ENCODE measurements at places on chromosomes 2 and 18.

- no peak for DNase-seq
Measured at GRCh38 chr18:78704971-78705461, 274.6 kb upstream of the SALL3 start.

GRCh38 chr18:54714851-54715250 is 113.4 kb upstream of the RAB27B start:
- no peak for DNase-seq

- DNase-seq, result no peak
Measured at GRCh38 chr2:15946983-15947382, 6.6 kb downstream of the MYCN start.

DNA sequence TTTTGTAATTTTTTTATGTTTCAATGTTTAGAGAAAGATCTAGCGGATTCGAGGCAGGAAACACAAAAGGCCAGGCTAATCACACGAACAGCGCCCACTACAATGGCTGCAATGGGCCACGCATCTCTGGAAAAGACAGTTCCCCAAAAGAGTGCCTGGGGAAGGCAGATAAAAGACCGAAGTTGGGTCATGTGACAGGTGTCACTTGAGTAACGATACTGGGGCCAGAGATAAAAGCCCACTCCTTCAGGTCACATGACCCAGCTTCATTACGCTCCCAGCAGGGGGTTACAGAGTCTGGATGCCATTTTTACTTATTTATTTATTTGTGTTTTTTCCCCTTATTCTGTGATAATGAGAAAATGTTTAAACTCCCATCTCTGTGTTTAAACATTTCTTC is 95.4 kb downstream of the CDK15 start:
- no peak for DNase-seq

- no peak for DNase-seq
Measured at GRCh38 chr2:167748536-167748935, 498.9 kb downstream of the STK39 start.

DNA sequence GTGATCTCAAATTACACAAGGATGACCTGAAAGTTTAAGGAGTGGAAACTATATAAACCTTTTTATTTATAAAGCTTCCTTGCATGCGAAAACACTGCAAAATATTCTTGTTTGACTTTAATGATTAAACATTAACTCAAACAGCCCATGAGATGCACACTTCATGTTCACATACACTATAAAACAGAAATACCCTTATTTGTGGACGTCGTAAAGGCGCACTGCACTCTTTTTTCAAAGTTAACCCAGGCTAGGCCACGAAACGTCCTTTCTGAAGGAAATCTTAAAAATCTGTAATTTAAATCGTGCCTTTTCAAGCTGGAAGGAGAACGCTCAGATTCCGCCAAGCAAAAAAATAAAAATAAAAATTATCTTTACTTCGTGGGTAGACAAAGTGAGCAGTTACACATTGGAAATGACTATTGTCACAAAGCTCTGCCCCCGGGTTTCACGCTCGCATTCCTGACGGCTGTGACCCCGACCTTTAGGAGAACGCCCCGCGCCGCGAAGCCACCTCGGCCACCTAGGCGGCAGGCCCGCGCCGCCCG is 728 bp downstream of the FAM168B start:
- peak; percentile 42 for DNase-seq

DNA sequence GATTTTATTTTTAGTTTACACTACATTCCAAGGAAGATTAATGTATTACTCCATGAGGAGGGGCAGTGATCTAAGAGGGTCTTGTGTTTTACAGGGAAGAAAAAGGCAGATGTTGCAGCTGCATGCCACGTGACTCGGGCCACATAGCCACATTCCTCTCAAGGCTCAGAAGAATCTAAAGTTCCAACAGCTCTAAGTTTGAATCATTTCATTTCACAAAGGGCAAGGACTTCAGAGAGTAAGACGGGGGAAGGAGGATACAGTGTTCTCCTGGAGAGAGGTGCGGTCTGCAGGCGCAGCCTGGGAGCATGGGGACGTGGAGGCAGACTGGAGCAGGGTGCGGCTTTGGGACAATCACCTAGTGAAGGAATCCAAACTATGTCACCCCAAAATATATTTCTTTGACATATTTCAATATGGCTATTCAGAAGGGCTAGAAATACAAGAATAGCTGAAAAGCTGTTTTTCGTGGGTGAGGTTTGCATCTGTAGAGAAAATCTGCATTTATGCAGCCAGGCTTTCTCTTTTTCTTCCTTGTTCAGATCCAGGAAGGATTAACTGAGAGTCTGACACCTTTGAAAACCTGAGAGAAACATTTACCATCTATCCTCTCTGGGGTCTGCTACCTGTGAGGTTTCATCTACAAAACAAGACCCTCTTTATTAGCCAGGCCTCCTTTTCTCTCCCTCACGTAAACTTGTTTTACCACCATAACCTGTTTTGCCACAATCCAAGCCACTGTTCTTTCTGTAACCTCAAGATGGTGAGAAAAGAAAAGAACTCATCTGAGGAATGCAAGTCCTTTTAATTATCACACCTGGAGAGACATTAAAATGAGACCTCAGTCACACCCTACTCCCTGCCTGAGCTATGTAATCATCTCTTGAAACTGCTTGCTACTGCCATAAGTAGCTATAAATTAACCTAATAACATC is 165.1 kb upstream of the NDUFV2 start:
- DNase-seq, result no peak

GRCh38 chr2:200748779-200749178 is 62.9 kb upstream of the BZW1 start:
- DNase-seq, result no peak

DNA sequence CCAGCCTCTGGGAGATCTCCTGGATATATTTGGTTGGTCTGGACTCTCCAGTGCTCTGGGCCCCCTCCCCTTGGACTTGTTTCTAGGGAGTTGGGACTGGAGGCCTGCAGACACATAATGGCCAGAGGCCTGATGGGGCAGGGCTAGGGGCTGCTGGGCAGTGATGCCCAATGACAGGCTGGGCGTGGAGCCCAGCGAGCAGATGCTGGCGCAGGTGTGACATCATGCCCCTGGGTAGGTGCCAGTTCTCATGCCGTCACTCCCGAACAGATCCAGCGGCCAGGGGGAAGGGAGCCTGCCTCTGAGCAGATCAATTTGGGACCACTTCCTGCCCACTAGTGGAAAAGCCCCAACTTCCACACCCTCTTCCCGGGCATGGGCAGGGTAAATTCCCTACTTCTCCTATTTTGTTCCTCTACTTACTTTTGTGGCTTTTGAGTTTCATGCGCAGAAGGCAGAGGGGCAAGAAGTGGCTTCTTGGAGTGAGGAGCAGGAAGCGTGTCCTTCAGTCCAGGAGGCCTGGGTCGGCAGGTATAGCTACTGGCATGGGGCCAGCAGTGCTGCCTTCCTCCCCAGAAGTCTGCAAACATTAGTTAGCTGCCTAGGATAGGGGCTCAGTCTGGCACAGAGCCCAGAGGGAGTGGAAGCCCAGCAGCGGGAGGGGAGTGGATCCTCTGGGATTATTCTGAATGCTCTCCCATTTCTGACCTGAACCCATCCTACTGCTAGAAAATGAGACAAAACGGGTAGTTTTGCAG is 6.1 kb downstream of the MPV17 start:
- no peak for DNase-seq

DNA sequence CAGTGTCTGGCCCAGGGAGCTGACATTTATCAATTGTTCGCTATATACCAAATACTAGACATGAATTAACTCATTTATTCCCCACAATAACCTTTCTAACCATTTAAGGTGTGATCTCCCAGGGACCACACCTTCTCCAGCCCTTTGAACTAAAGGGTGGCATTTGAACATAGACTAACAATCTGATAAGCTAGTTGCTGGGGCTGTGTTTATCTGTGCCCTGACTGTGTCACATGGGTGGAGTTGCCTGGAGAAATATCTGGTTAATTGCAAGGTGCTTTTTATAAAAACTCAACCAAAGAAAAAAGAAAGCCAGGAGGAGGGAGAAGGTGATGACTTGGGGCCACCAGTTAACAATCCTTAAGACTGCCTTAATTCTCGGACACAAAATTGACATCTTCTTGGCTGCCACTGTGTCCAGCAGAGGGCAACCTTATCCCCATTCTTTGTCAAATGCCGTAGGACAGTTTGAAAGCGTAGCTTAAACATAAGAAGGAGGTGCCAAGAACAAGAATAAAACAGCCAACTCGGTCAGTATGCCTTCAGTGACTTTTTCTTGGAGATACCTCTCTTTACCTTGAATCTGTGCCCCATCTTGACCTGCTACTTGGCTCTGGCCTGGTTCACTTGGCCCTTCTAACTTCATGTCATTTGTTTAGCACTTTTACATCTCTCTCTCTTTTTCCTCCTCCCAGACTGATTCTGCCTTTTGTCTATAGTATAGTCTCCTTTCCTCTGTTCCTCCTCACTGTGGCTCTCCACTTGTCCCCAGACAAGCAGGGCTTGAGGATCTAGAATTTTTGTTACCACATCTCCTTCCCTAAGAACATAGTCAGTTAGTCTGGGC is 183.4 kb downstream of the MYO3B start:
- no peak for DNase-seq

DNA sequence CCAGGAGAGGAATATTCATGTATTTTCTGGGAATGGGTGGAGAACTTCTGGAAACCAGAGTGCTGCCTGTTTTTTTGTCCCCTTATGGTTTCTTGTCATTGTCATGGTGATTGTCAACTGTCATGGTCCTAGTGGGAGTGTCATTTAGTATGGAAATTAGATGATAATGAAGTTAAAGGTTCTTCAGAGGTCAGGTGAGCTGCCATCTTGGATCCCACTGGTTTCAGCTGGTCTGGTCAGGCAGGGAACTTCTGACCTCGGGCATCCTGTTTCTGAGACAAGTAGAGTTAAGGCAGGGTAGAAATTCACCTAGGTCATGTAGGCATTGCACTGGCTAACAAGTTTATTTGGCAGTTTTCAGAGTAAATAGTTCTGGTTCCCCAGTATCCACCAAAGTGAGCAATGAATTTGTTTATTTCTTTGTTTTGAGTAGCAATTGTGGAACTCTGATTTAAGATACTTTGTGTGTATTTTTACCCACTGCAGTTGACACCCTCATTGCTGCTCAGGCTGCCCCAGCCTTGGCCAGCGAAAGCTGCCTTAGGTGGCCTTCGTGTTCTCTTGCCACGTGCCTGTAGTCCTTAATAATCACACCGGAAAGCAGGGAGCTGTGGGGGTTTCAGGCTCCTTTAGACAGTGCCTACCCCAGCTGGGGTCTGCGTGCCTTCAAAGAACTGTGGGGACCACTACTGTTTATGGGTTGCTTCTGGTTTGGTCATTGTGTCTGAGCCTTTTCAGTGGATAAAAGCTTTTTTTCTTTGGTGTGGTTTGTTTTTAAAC is 48.7 kb downstream of the NCK2 start:
- DNase-seq, result no peak

Data from SW 1271 (cell line).